ENCODE measurements at places on chromosomes 5 and 9. TPM values are rescaled to one million over a fixed set of nuclear protein-coding genes. Genes with fewer than 3 reads are reported as not detected.

Gene CARTPT
- not detected for total RNA-seq

Gene ABCA1
- total RNA-seq, result 2.2 TPM

Gene PCDHB9
- 0.40 TPM for total RNA-seq

Gene ACOT12
- not detected for total RNA-seq

Gene STOML2
- total RNA-seq, result 167 TPM

Gene BTNL8
- 0.20 TPM for total RNA-seq

Gene RASGEF1C
- total RNA-seq, result not detected

Gene FOXD4L5
- total RNA-seq, result not detected

Gene PPP3R2
- not detected for total RNA-seq

Gene MLANA
- not detected for total RNA-seq

Gene SLC34A3
- total RNA-seq, result not detected

Gene SPATA31D4
- not detected for total RNA-seq

Gene KIF12
- total RNA-seq, result not detected

Gene CERCAM
- total RNA-seq, result 16.1 TPM

Gene GPR151
- total RNA-seq, result not detected

Gene CHSY3
- total RNA-seq, result 3.4 TPM

Gene GPX3
- total RNA-seq, result 6.3 TPM
